ENCODE measurements at places on chromosomes 7 and 10. TPM values are rescaled to one million over a fixed set of nuclear protein-coding genes. Genes with fewer than 3 reads are reported as not detected.

DNA sequence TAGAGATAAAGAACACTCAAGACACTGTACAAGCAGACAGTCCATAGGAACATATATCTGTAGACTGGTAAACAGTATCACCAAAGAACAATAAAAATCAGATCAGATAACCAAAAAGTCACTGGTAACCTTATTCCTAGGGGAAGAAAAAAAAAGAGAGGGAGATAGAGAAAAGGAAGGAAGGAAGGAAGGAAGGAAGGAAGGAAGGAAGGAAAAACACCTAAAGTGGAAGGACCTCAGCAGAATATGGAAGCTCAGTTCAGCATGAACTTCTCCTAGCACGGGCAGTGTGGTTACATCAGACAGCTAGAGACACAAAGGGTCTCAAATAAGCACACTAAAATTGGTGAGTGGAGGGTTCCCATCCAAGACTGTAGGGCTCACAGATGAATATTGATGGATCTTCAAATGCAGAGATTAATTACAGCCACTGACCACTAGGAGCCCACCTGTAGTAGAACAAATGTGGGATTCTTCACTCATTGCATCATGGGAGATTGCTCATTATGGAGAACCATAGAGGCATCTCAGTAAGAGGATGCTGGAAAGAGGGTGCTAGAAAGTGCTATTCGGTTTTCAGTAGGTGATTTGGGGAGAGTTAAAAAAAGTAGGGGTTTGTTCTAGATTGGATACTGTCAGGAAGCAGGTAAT is 293.4 kb upstream of the C7orf33 start:
- DNase-seq, result peak; percentile 55

DNA sequence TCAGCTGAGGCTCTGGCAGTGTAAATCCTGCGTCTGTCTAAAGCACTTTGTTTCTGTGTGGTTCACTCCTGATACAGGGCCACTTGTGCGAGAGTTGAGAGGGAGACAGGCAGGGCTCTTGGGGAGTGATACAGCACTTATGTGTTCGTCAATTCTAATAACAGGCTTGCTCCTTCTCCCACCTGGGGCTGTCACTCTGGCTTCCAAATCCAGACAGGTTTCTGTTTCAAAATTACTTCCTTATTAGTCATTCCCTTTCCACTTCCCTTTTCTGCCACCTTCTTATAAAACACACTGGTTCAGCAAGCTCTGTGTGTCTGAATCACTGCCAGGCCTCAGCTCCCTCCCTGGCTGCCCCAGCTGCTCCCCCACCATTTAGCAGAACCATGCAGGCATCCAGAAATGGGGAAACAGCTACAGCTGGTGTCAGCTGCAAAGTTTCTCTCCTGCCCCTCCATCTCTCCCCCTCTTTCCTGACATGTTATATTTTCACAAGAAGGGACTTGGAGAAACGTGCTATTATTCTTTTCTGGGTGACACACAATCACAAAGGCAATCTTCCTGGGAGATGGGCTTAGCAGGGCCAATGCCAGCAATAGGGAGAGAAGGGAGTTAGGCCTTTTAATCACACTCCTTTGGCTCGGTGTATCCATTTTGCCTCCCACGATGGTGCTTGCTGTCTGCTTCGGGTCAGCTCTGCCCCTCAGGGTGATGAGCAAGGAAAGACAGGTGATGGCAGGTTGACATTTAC is 58.4 kb upstream of the ZNRF2 start:
- DNase-seq, result no peak

DNA sequence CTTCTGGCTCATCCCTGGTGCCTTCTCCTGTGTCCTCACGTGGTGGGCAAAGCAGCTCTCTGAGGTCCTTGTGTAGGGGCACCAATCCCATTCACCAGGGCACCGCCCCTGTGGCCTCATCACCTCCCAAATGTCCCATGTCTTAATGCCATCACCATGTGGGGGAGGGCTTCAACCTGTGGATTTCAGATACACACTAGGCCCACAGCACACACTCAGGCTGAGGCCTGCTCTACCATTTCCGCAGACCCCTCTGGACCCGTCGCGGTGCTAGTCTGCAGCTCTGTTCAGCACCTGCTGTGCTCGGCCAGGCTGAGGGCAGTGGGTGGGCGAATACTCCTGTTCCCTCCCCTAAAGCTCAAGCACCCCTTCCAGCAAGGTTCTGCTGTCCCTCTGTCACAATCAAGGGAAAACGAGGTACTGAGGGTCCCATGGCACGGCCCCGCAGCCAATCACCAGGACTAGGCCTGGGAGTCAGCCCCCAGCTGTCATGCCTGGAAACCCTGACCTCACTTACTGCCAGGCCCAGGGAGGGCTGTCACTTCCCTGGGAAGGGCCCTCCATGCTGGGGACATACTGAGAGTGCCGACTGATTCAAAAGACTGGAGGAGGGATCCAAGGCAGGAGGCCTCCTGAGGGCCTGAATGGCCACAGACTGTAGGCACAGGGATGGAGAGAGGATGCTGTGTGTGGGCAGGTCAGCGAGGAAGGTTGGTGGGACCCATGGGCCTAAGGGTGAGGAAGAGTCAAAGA is 123.8 kb upstream of the RET start:
- no peak for DNase-seq

Gene CHAT
- 0.56 TPM for total RNA-seq

Gene COL28A1
- total RNA-seq, result 0.34 TPM

Gene OR2A5
- not detected for total RNA-seq
